Stimulated activated CD4-positive, alpha-beta T cell treated with anti-CD3 and anti-CD28 coated beads, Interleukin-1b, Interleukin-23, amount 100 ng/mL, for 48 hours (primary cell): ENCODE measurements at places on chromosomes 12 and 14.

GRCh38 chr12:53492188-53492587 is 7.1 kb downstream of the MAP3K12 start:
- DNase-seq, result no peak

DNA sequence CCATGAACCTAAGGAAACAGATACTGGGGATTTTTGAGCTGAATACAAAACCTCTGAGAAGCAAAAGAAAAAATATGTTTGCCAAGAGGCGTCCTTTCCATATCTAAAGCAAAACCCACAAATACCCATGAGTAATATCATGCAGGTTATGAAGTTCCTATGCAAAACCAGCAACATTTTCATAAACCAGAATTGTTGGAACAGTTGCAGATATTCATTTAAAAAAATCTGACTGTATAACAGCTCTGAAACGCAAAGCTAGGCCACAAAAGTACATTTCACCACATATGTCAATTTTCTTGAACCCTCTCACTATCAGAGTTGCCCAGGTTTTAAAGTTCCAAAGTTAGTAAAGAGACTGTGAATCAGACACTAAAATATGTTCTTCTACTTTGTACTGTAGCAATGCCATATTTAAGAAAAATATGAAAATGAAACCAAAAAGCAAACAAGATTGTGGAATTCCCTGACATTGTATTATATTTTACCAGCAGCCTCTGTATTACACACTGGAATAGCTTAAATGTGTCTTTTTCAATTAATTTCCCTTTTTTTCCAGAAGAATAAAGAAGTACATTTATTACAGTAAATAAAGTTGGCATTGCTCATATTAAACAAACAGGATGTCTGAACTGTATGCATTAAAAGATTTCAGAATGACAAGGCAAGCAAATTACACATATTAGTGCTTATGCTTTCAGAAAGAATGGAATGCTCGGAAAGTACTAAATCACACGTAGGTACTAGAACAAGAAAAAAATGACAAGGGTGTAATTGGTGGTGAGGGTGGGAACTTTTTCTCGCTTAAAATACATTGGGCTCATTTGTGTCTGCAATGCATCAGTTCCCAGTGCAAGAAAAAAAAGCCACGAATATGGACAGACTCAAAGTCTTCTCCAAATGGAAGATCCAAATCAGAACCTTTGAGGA is 33.6 kb upstream of the HIF1A start:
- no peak for DNase-seq

- DNase-seq, result no peak
These were observed 26.8 kb downstream of the CCNK start for GRCh38 chr14:99507860-99508640.

DNA sequence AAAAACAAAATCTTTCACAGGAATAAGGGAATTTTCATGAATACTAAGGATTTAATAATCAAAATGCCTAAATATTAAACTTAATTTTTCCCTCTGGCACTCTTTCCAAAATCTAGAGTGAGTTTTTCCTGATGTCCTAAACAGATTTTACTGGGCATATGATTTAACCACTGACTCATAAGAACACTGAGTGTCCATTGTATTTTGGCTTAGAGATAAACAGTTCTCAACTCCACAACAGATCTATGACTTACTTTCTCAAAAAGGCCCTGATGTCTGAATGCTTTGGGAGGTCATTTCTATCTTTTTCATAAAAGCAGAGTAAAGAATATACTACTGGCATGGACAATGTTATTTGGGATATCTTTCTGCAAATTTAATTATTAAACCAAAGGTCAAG is 15.0 kb downstream of the TMBIM4 start:
- no peak for DNase-seq

- DNase-seq, result no peak
These were observed 204.4 kb upstream of the NUDT4 start for GRCh38 chr12:93173178-93173957.

GRCh38 chr14:81432219-81432661 is 32.1 kb upstream of the STON2 start:
- DNase-seq, result no peak

GRCh38 chr14:71469643-71470335 is 462.4 kb upstream of the RGS6 start:
- no peak for DNase-seq

GRCh38 chr12:29309320-29309902 is 71.6 kb downstream of the ERGIC2 start:
- no peak for DNase-seq

GRCh38 chr14:68527329-68527851 is 265.5 kb downstream of the ZFP36L1 start:
- DNase-seq, result no peak

- DNase-seq, result no peak
These were observed 47.6 kb downstream of the TRAF3 start for GRCh38 chr14:102824832-102825231.

GRCh38 chr14:64877846-64878245 is 1.9 kb downstream of the SPTB start:
- DNase-seq, result no peak

DNA sequence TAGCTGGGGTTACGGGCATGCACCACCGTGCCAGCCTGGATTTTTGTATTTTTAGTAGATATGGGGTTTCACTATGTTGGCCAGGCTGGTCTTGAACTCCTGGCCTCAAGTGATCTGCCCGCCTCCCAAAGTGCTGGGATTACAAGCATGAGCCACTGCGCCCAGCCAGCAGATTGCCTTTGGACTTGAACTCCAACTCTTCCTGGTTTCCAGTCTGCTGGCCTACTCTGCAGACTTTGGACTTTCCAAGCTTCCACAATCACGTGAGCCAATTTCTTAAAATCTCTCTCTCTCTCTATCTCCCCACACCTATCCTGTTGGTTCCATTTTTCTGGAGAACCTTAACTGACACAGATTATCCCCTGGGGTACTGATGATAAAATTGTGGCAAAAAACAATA is 55.0 kb downstream of the EMP1 start:
- no peak for DNase-seq

DNA sequence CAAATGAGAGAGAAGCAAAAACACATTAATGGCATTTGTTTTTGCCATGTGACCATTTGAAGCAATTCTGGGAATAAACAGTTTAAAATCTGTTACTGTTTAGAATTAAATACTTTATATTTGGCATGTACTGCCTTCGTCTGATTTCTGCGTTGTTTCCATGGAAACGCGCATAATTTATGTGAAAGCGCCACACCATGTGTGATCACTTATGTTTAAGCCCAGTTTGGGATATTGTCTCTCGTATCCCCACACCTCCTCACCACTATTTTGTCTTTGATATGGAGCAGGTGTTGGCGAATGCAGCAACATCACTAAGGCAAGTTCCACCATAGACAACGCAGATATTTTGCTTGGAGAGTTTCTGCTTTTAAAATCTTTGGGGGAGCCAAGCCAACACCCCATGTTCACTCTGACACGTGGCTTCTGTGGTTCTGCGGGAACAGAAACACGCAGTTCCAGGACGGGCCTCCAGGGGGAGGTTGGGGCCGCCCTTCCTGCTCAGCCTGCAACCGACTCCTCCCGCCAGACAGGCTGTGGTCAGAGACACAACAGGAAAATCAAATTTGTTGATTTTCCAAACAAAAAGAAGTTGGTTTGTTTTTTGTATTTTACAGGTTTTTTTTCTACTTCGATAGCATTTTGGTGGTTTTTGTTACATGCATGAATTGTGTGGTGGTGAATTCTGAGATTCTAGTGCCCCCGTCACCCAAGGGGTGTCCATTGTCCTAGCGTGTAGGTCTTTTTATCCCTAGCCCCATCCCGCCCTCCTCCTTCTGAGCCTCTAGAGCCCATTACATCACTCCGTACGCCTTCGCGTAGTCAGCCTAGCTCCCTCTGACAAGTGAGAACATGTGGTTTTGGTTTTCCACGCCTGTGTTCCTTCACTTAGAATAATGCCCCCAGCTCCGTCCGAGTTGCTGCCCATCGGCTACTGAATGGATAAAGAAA is 101.9 kb upstream of the SFSWAP start:
- peak; percentile 54 for DNase-seq

GRCh38 chr12:3256103-3256631 is 179.0 kb downstream of the TSPAN9 start:
- no peak for DNase-seq

DNA sequence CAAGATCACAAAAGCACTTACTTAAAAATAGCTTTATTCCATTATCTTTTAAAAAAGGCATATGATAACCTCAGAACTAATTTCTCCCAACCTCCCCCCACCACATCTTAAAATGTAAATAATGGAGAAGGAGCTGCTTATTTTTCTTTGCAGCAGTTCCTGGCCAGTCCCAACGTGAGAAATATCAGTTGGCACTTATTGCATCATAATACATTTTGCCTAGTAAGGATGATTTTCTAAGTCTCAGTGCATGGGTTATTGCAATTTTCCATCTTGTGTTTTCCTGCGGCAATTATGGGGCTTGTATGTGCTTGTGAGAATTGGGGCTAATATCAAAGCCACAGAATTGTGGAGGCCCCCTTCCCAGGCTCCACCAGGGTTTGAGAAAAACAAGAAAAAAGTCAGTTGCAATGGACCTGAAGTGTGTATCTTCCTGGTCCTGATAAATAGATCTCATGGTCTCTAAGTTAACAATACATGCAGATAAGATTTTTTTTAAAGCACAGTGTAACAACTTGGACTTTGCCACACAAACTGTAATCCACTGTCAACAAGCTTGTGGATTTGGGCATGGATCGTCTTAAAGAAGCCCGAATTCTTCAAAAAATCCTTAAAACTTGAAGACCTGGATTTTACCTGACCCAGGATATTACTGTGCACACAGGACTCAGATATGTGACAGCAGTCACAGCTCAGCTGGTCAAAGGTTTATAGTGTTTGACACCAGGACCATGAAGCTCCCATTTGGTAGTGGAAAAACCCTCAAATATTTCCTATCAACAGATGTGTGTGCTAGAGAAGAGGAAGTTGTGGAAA is 2.8 kb upstream of the WSB2 start:
- DNase-seq, result no peak
